Cortex of kidney (tissue), 1 donor: ENCODE measurements at places on chromosomes 3 and 15.

GRCh38 chr15:36994790-36995189 lies 105.6 kb downstream of the MEIS2 start:
- no peak for DNase-seq

DNA sequence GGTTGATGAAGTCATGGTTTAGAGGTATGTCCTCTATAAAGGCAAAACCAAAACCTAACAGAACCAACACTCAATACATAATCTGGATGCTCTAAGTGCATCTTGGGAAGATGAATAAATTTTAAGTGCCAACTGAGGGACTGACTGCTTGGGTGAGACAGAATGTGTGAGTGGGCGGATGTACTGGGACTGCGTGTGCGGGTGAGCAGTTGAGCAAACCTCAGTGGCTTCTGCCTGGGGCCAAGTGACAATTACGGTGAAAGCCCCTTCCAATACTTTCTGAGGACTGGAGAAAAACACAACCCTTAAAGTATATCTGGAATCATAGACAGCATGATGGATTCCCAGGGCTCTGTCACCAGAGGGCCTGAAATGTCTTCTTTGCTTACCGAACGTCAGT lies 80.1 kb upstream of the FEZF2 start:
- DNase-seq, result no peak

GRCh38 chr15:74324714-74325113 lies 42.7 kb downstream of the CYP11A1 start:
- DNase-seq, result no peak

DNA sequence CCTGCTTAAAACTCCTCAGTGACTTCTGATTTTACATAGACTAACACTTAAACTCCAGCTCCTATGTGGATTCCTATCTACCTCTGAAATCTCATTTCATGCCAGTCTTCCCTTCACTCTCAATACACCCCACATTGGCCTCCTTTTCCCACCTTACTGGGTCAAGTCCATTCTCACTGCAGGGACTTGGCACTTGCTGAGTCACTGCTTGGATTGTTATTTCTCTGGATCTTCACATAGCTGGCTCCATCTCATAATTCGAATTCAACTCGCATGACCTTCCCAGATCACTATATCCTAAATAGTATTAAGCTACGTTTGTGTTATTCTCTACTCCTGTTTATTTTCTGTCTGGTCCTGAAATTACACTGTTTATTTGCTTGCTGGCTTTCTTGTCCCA lies 59.6 kb upstream of the FRMD4B start:
- no peak for DNase-seq

- DNase-seq, result no peak
Measured at GRCh38 chr15:80554560-80554959, 140.6 kb upstream of the ABHD17C start.

GRCh38 chr3:185763347-185764005 lies 61.4 kb downstream of the IGF2BP2 start:
- DNase-seq, result no peak

DNA sequence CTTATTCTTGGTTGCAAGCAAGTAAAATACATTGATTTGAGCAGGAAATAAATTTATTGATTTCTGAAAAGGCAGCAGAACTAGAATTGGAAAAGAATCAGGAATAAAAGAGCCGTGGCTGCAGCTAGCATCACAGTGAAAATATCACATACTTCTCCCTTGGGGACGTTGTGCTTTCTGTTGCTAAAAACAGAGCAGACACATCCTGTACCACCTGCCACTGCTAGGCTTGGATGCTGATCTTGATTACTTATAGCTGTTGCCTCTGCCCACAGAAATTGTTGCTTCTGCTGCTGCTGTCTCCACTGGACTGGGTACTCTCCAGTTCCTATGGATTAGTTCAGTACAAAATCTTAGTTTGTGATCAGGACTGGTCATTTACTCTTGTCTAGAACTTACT lies 283.8 kb downstream of the C3orf38 start:
- DNase-seq, result no peak

GRCh38 chr15:38672814-38673670 lies 108.4 kb upstream of the RASGRP1 start:
- DNase-seq, result no peak

GRCh38 chr3:133747907-133748639 lies 1.9 kb downstream of the TF start:
- DNase-seq, result no peak

DNA sequence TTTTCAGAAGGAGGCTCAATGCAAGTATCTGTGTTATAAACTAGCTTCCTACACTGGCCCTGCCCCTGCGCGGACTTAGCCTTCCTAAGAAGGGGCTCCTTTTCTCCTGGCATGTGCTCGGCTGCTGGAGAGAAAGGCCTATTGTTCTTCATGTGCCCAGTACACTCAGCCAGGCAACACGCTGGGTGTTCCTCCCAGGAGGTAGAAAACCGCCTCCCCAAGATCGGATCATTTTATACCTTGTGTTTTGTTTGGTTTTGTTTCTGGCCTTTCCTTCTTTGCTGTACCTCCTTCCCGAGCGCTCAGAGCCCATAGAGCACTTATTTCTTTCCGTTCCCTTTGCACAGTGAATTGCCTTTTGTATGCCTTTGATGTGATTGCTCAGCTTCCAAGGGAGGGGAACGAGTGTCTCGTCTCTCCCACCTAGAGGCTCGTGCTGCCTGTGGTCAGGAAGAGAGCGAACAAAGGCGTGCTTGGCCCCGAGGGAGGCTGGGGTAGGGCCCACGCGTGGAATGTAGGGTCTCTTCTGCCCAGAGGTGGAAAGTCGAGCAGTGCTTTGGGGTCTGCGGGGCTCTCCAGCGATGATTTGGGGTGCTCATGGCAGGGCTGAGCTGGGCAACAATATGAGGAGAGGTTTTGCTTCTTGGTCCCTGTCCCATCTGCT lies 30.0 kb downstream of the CCNL1 start:
- DNase-seq, result no peak

DNA sequence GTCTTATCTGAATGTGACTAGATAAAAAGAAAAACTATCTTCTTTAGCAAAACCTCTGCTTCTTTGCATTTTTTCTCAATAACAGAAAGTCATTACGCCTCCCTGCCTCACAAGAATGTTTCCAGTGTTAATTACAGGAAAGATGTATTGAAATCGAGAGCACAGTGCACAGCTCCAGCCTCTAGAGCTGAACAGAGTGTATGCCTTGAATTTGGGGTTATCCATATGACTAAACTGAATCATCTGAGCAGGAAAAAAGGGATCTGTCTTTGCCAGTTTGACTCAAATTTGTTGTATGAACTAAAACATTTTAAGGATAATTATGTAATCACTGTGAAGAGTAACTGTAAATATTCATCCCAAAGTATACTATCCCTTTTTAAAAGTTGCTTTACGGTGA lies 149.1 kb upstream of the CGNL1 start:
- DNase-seq, result no peak

GRCh38 chr3:82556113-82556512 lies 794.7 kb upstream of the GBE1 start:
- no peak for DNase-seq

DNA sequence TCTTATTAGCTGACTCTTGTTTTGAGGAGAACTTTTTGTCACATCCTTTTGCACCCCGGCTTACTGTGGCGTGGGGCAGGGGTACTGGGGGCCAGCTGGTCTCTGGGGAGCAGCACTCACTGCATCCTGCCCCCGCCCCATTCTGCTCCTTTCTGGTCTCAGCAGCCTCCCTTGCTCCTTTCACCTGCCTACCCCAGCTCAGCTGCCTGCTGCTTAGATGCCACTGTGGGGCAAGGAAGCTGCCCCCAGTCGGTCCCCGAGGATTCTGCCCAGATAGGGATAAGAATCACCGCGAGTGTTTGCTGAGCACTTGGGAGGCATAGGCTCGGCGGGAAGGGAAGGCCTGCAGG lies 32.0 kb downstream of the APBA2 start:
- DNase-seq, result no peak

- DNase-seq, result no peak
Measured at GRCh38 chr3:50490424-50490823, 13.0 kb downstream of the CACNA2D2 start.

- no peak for DNase-seq
Measured at GRCh38 chr3:24344784-24345439, 149.7 kb downstream of the THRB start.

DNA sequence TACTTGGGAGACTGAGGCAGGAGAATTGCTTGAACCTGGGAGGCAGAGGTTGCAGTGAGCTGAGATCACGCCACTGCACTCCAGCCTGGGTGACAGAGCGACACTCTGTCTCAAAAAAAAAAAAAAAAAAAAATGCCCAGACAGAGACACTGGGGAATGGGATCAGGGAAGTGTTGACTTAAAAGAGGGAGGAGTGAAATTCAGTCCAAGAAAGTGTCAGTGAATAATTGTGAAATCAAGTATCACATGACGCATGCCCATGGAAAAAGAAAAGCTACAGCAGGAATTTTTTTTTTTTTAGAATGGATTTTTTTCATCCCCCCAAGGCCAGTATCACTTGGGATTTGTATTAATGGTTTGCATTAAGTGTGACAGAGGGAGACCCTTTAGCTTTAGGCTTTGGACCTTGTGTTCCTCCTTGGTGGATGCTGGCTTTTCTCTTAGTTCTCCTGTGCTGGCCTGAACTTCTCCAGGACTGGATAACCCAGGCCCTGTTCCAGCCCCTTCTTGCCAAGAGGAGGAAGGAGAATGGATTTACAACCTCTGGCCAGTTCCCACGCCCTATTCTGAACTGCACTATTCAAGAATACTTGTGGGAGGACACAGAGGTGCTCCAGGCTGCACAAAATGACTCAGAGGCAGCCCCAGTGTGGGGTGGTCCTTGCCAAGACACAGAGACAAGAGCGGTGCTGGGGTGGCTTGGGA lies 36.7 kb upstream of the ZNF774 start:
- no peak for DNase-seq

DNA sequence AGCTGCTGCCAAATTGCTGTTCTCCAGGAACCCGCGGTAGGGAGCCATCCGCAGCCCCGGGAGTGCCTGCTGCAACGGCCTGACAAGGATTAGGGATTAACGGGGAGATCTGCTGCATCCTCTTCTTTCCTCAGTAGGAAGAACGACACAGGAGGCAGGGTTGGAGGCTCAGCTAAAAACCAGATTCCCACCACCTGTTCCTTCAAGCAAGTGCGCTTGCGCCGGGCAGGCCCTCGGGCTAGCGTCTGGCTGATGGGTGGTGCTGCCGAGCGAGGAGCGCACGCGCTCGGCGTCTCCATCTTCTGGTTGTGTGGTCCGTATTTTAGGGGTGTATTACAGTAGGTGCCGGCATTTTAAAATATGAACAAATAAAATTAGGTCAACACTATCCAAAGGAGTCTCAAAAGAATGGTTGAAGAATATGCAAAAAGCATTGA lies 25.4 kb upstream of the SLC25A26 start:
- no peak for DNase-seq

DNA sequence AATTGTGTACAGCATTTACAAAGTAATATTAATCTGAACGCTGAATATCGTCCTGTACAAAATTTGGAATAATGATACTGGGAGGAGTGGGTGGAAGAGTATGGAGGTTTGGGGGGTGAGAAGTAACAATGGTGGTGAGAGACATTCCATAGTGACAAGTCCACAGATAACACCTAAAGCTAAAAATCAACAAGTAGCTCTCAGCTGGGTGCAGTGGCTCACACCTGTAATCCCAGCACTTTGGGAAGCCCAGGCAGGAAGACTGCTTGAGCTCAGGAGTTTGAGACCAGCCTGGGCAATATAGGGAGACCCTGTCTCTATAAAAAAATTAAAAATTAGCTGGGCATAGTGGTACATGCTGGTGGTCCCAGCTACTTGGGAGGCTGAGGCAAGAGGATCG lies 5.1 kb downstream of the MRPS25 start:
- DNase-seq, result no peak

DNA sequence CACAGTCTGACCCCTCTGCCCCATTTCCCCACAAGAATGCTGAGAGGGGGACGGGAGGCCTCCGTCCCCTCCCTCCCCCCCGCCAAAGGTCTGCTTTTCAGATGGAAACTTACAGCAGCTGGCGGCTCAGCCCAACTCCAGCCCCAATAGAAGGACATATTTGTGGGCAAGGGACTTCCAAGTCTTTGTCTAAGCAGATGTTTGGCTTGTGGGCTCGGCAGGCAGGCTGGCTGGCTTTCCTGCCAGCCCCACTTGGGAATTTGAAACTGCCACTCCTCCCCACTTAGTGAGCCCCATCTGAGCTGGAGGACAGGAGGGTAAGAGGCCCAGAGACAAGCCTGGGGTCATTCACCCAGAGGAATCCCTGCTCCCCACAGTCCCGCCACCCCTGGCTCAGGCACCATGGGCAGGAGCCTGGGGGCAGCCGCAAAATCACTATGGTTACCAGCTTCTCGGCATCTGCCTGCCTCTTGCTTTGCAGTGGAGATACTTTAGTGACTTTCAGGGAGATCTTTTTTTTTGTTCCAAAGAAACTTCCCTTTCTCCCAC lies 53.6 kb downstream of the LMCD1 start:
- DNase-seq, result no peak

DNA sequence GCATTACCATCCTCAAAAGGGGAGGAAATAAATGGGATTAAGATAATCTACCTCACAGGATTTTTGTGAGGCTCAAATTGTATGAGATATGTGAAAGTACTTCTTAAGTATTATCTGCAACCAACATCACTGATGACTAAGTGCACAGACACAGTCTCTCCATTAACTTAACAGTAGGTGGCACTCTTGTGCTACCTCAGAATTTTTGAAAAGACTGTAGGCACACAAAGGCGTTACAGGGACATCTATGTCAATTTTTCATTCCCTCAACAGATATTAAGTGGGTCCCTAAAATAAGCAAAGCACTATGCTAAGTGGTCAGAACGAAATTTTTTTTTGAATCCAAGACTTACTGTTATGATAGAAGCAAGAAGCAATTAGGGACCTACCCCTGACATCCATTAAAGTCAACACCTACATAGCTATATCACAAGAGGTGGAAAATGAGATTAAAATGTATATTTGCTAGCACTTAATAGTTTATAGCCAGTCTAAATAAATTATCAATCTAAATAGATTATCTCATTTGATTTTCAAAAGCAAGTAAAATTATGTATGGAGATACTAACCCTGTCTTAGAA lies 52.9 kb downstream of the RYK start:
- DNase-seq, result no peak

DNA sequence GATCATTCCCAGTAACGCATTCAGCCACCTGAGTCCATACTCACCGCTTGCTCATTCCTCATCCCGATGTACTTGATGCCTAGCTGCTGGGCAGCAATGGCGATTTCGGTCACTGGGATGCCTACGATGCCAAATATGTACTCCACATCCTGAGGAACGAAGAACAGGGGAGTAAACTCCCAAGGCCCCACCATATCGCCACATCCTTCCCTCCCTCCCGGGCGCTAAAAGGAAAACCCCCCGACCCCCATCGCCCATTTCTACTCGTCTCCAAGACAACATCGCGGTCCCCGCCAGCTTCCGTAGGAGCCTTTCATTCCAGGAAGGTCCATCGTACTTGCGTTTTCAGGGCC lies 347 bp downstream of the HACL1 start:
- DNase-seq, result no peak

GRCh38 chr15:69161878-69162213 lies 1.4 kb downstream of the GLCE start:
- DNase-seq, result no peak
